Activated T-helper 1 cell treated with Interleukin-2 at 50 U/mL for 16 hours (primary cell): ENCODE measurements at places on chromosomes 6 and 20.

DNA sequence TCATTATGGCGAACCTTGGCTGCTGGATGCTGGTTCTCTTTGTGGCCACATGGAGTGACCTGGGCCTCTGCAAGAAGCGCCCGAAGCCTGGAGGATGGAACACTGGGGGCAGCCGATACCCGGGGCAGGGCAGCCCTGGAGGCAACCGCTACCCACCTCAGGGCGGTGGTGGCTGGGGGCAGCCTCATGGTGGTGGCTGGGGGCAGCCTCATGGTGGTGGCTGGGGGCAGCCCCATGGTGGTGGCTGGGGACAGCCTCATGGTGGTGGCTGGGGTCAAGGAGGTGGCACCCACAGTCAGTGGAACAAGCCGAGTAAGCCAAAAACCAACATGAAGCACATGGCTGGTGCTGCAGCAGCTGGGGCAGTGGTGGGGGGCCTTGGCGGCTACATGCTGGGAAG lies 22.5 kb upstream of the PRND start:
- no peak for DNase-seq

DNA sequence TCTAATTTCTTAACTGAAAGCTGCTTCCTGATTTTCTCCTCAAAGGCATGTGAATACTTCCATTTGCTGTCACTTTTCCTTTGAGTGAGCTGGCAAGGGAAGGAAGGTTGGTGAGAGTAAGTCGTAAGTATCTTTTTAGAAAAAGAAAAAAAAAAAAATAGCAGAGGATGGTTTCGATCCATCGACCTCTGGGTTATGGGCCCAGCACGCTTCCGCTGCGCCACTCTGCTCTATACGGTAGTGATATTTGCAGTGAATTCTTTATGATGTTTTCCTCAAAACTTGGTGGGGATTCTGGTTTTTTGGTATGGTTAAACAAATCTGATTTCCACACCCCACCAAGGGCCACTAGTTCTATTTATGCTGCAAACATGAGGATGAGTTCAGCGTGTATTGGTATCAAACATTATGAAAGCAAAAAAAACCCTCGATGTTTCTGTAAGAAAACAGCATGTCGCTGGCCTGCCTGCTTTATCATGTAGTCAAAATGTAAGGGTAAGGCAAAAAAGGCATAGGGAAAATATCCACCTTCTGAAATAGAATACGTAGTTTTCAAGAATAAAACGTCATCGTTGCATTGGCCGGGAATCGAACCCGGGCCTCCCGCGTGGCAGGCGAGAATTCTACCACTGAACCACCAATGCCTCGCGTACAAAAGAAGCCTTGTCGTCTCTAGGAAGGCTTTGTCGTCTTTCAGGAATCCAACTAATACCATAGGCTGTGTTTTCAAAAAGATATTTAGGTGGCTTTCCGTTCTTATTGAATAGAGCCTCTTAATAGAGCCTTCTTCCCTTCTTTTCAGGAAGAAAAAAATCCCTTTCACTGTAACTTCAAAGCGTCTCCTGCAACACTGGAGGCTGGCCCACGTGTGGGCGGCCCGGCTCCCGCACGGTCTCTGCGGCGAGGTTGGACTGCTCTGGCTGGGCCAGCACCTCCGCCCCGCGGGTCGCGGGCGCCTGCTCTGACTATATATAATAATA lies 9.6 kb downstream of the OR2B2 start:
- DNase-seq: peak; percentile 70

DNA sequence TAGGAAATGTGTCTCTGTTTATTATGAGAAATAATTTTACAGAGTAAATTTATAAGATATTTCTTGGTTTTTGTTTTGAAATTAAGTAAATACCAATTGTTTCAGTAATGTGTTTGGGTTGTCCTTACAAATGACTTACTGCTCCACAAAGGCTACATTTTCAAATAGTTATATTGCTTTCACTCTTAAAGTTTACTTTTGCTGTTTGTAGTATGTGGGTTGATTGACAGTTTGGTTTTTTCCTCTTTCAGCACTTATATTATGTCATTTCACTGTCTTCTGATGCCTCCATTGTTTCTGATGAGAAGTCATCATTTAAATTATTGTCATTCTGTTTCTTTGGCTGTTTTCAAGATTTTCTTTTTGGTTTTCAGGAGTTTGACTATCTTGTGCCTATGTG lies 34.9 kb upstream of the SUMO4 start:
- DNase-seq: no peak

GRCh38 chr6:166460473-166461437 lies 78.0 kb upstream of the MPC1 start:
- no peak for DNase-seq

GRCh38 chr6:102085257-102085656 lies 691.7 kb downstream of the GRIK2 start:
- no peak for DNase-seq

DNA sequence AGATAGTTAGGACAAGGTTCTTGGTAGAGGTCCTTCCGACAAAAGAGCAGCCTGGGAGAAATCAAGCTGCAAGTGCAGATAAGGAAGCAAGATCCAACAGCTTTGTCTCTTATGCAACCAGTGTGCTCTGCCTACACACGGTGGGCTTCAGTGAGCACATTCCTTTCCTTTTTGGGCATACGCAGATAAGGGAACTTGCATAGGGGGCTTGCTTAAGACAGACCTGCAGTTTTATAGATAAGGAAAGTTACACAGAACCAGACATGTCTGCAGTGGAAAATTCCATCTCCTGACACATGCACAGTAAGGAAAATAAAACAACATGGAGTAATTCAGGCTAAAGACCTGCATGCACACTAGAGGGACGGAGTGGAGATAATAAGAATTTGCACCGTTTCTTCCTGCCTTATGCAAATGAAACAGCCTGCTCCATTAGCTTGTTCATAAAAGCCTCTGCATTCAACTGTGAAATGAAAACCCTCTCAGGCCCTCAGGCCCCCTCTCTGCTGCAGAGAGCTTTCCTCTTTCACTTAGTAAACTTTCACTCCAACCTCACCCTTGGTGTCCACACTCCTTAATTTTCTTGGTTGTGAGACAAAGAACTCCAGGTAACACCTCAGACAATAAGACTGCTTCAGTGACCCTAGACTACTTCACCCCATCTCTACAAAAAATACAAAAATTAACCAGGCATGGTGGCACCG lies 97.5 kb upstream of the MYLIP start:
- no peak for DNase-seq

DNA sequence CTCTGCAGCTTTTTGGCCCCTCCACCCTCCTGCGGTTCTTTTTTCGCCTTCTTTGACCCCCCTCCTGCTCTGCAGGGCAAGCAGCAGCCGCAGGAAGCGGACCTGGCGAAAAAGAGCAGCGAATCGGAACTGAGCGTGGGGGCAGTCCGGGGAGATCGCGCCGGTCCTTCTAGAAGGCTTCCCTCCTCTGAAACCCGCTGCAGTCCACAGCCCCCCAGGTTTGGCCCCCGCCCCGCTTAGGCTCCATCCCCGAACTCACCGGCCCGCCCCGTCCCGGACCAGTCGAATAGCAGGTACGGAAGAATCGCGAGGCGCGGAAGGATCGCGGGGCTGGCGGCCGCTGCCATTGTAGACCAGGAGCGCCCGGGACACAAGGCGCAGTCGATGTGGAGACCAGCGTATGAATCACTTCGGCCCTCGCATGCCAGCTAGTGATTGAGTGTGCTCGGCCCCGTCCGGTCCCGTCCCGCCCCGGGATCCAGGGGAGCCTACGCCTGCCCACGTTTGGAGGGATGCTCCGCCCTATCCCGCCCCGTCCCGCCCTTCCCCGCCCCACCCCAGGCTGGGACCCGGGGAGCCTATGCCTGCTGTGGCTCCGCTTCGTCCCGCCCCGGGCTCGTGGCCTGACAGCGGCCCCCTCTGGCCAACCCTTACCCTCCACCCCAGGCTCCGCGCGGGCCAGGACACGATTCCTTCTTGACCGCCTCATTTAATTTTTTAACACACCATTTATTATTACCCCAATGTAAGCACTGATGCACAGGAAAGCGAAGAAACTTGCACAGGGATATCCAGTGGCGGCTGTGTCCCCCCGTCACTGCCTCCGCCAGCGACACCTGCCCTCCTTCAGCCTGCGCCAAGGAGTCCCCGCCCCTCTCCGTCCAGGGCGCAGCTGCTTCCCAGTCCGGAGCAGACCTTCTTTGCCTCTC lies at the start of gene ULBP3:
TSS of gene ULBP3 (minus strand) at position 402 of the 929 bp plus-strand sequence. CDS start at position 347, 55 bp downstream.
- peak; percentile 53 for DNase-seq

DNA sequence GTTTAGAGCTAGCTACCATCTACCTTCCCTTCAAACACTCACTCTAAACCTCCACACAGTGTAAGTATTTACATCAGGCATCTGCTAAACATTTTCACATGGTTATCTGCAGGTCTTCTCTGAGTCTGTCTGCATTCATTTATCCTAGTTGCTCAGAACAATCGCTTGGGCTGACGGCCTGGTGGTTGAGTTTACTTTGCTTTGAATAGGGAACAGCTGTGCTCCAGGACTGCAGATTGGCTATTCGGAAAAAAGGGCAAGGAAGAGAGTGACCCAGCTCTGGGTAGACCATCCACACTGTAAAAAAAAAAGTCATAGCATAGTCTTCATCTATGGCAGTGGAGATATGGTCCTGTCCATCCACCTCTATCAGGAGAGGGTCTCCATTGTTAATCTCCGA lies 115.3 kb upstream of the ESR1 start:
- no peak for DNase-seq

- no peak for DNase-seq
Measured at GRCh38 chr20:62618611-62619529, 23.4 kb upstream of the SLCO4A1 start.

- DNase-seq: no peak
Measured at GRCh38 chr6:20812776-20813175, 278.5 kb downstream of the CDKAL1 start.

DNA sequence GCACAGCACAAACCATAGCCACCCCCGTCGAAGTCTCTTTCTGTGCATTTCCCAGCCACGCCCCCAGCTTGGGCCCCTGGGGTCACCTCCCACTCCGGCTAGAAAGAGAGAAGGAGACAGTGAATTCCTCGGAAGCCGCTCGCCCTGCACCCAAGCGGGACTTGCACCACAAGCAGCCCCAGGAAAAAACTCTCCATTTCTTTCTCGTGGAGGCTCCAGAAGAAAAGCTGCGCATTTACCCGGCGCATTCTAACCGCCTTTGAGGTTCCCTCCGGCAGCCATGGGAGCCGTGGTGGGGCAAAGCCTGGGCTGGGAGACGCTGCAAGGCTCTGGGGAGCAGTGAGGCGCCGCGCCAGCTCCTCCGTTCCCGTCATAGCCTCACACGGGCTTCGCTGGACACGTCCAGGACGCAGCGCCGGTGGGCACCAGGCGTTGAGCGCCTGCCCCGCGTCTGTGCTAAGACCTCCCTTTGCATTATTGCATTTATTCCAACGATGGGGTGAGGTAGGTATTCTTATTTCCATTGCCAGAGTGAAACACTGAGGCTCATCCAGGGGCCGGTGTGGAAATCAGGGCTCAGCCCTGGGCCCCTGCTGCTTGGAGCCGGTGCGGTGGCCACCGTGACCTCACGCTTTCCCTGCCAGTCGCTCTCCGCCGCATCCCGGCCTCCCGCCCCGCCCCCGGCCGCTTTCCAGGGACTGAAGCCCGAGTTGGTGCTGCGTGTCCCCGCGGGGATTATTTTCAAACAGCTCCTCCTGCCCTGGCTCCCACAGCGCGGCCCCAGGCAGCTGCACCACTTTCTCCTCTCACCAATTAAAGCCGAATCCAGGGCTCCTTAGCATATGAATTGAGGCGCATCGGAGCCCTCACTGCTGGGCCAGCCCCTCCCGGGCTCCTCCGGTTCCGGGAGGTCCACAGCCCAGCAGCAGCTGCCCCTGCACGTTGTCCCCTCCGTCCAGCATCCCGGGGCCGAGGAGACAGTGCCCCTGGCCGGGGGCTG lies 148.3 kb upstream of the AFDN start:
- DNase-seq: no peak

DNA sequence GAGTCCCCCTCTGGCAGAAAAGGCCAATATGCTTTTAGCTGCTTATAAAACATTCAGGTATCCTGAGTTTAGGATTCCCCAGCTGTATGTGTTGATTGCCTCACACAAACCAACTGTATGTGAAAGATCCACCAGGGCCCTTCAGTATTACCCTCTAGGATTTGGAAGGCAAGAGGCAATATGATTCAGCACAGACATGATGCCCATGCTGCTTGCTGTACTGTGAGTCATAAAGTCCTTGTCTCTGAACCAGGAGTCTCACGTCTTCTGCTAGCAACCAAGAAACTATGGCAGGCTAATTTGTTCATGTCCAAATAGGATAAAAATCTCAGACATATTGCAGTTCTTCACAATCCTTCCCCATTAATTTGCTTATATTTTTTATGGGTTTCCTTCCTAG lies 789.2 kb upstream of the SLC35B3 start:
- no peak for DNase-seq

- no peak for DNase-seq
Measured at GRCh38 chr6:9178071-9178470, 742.7 kb upstream of the SLC35B3 start.

- DNase-seq: no peak
Measured at GRCh38 chr6:8558953-8559352, 123.6 kb upstream of the SLC35B3 start.

GRCh38 chr20:49276961-49277785 lies 684 bp downstream of the ZNFX1 start:
- no peak for DNase-seq

DNA sequence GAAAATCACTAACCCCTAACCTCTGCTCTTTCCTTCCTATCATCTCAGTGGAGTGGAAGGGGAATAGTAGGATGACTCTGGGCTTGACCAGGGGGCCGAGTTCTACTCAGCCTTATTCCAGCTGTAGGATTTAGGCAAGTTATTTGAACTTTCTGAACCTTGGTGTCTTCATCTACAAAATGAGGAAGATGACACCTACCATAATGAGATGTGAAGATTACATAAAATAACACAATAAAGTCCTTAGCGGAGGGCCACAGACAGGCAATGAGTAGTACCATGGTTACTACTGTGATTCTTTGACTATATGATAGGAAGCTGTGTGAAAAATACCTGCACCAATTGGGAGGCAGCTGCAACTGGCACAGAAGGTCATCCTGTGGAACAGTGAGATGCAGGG lies 53.6 kb upstream of the PIM1 start:
- no peak for DNase-seq

- DNase-seq: no peak
Measured at GRCh38 chr6:40585651-40586269, 1.4 kb downstream of the LRFN2 start.

GRCh38 chr6:69627625-69628024 lies 169.2 kb downstream of the LMBRD1 start:
- DNase-seq: no peak

- DNase-seq: no peak
Measured at GRCh38 chr6:158464483-158464882, 95.4 kb upstream of the TMEM181 start.

DNA sequence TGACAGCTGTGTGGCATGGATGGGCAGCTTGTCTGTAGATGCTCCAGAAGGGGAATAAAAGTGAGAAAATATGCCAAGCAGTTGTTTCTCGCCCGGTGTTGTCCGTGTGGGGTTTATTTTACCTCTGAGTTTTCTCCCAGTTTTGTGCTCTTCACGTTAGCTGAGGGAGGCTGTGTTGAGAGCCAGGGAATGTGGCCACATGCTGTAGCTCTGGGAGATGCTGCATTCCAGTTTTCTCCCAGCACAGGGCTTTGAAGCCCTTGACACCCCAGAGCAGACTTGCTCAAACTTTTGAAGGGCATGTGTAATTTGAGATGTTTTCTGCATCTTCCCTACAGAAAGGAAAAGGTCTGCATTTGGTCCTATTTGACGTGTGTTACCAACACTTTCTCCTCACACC lies 67.7 kb downstream of the RREB1 start:
- no peak for DNase-seq
